ENCODE measurements at places on chromosomes 2 and 18. TPM values are rescaled to one million over a fixed set of nuclear protein-coding genes. Genes with fewer than 3 reads are reported as not detected.

Gene ANKRD30BL
- total RNA-seq: not detected

- H3K4me3 ChIP-seq: no peak overlapping the region
- no peaks in the 10 kb centered on the region for H3K36me3 ChIP-seq
- H3K4me1 ChIP-seq: no peaks in the 10 kb centered on the region
- no peaks in the 10 kb centered on the region for H3K27me3 ChIP-seq
- no peak for DNase-seq
- H3K27ac ChIP-seq: no peak overlapping the region
Observed at GRCh38 chr2:59936048-59936447, 617.4 kb downstream of the BCL11A start.

Gene DAW1
- total RNA-seq: not detected

DNA sequence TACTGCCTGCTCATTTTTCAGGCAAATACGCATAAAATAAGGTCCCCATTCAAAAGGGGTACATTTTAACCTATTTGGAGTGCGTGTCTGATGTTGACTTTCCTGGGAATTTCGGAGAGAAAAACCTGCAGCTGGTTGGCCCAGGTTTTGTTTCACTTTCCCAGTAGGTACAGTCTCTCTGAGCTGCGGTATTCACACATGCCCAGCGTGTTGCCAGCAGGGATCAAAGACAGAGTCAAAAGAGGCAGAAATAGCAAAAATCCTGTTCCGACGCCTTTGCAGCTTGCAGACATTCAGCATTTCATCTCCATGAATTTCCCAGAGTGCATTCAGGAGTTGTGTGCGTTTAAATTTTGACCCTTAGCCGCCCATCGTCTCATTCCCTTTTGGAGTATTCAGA, 855.4 kb upstream of the CELF4 start:
- H3K36me3 ChIP-seq: no peaks in the 10 kb centered on the region
- H3K27me3 ChIP-seq: no peaks in the 10 kb centered on the region
- no peak for DNase-seq
- H3K27ac ChIP-seq: no peak overlapping the region
- no peaks in the 10 kb centered on the region for H3K4me1 ChIP-seq
- H3K4me3 ChIP-seq: no peak overlapping the region

Gene STARD6
- not detected for total RNA-seq

- no peak for DNase-seq
- no peak overlapping the region for H3K4me3 ChIP-seq
- peaks cover 2% of the 10 kb centered on the region for H3K36me3 ChIP-seq
- no peak overlapping the region for H3K27ac ChIP-seq
- no peaks in the 10 kb centered on the region for H3K4me1 ChIP-seq
- peaks cover 34% of the 10 kb centered on the region for H3K27me3 ChIP-seq
Observed at GRCh38 chr2:95337829-95338228, 40.7 kb downstream of the KCNIP3 start.

- H3K4me1 ChIP-seq: peaks cover 3% of the 10 kb centered on the region
- peaks cover 19% of the 10 kb centered on the region for H3K27me3 ChIP-seq
- no peak for DNase-seq
- no peak overlapping the region for H3K4me3 ChIP-seq
- no peak overlapping the region for H3K27ac ChIP-seq
- H3K36me3 ChIP-seq: no peaks in the 10 kb centered on the region
Observed at GRCh38 chr2:166180951-166181812, 53.4 kb upstream of the SCN1A start.

DNA sequence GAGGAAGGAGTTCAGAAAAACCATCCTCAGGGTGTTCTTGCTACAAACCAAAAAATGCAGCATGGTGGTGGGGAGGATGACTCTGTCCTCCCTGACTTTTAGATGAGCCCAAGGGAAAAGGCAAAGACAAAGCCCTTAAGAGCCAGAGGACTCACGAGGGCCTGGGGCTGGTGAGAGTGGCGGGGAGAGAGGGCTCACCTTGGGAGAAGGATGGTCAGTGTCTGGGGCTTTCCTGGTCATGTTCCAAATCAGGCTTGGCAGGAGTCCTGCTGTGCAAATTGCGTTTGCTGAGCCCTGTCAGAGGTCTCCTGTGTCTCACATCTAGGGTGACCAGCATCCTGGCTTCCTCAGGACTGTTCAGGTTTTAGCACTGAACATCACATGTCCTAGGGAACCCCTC, 4.7 kb downstream of the UGT1A1 start:
- H3K27ac ChIP-seq: no peak overlapping the region
- no peak overlapping the region for H3K4me3 ChIP-seq
- H3K4me1 ChIP-seq: no peaks in the 10 kb centered on the region
- peaks cover 4% of the 10 kb centered on the region for H3K36me3 ChIP-seq

GRCh38 chr2:193668557-193669323, 1474.0 kb upstream of the TMEFF2 start:
- no peak for DNase-seq
- no peak overlapping the region for H3K27ac ChIP-seq
- H3K4me3 ChIP-seq: no peak overlapping the region
- no peaks in the 10 kb centered on the region for H3K4me1 ChIP-seq
- no peaks in the 10 kb centered on the region for H3K36me3 ChIP-seq
- H3K27me3 ChIP-seq: no peaks in the 10 kb centered on the region

GRCh38 chr2:173395567-173396351, 41.1 kb downstream of the CDCA7 start:
- peaks cover 77% of the 10 kb centered on the region for H3K27me3 ChIP-seq
- no peak for DNase-seq
- no peak overlapping the region for H3K4me3 ChIP-seq
- peaks cover 4% of the 10 kb centered on the region for H3K36me3 ChIP-seq
- peaks cover 4% of the 10 kb centered on the region for H3K4me1 ChIP-seq

DNA sequence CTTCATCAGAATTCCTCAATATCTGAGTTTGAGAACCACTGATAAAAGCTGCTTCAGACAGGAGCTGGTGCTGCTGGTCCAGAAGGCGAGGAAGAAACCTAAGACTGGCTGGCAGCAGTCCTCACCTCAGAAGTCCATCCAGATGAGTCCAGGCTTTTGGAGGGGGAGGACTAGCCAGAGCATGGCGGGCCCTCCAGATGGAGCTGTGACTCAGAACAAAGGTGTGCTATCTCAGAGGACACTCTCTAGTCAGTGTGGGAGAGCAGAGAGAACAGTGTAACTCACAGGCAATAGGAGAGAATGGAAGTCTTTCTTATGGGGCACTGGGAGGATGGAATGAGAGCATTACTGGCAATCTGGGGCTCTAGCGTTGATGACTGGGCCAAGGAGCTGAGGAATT, 191.4 kb downstream of the NYAP2 start:
- no peak for DNase-seq
- peaks cover 2% of the 10 kb centered on the region for H3K36me3 ChIP-seq
- H3K4me3 ChIP-seq: no peak overlapping the region
- H3K27me3 ChIP-seq: peaks cover 16% of the 10 kb centered on the region
- H3K27ac ChIP-seq: no peak overlapping the region

Gene ANKRD30B
- total RNA-seq: not detected

GRCh38 chr2:118737684-118738083, 109.8 kb downstream of the EN1 start:
- H3K4me1 ChIP-seq: no peaks in the 10 kb centered on the region
- no peaks in the 10 kb centered on the region for H3K36me3 ChIP-seq
- H3K27ac ChIP-seq: no peak overlapping the region
- H3K27me3 ChIP-seq: peaks cover 30% of the 10 kb centered on the region
